ENCODE measurements at places on chromosomes 12 and 14.

DNA sequence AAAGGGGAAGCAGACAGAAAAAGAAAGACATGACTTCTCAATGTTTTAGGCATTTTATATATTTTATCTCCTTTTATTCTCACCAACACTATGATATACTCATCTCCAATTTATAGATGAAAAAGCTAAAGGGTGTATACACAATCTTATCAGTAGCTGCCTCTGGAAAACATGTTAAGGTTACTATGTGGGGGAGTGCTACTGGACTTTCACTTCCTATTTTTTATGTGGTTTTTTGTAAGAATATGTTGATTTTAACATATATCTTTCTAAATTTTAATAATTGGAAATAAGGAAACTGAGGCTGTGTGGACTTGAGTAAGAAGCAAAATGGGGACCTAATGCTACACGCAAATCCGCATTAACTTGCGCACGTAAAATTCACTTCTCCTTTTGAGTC lies 99.6 kb upstream of the PDE3A start:
- DNase-seq = no peak

DNA sequence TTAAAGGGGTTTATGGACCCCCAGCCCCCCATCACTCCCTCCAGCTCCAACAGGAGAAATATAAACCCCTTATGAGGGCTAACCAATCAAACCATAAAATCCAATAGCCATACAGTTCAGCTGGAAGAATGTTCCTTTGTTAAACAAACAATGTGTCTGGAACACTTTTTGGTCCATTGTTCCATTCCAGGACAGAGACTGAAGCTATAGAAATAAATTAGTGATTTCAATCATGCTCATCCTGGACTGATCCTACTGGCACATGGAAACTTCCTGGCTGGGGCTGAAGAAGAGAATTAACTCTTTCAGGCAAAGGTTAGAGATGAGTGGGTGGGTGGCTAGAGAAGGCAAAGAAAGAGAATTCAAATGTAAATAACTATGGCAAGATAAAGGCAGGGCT lies 63.4 kb downstream of the ANO2 start:
- no peak for DNase-seq

DNA sequence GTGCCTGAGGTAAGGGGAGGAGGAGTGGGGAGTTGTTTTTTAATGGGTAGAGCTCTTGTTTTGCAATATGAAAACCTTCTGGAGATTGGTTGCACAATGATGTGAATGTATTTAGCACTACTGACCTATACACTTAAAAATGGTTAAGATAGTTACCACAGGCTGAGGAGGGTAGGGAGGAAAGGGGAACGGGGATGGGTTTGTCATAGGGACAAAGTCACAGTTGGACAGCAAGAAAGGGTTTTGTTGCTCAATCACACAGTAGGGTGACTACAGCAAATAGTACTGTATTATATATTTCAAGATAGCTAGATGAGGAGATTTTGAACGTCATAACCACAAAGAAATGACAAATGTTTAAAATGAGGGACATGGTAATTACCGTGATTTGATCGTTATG lies 1562.4 kb downstream of the AACS start:
- no peak for DNase-seq

DNA sequence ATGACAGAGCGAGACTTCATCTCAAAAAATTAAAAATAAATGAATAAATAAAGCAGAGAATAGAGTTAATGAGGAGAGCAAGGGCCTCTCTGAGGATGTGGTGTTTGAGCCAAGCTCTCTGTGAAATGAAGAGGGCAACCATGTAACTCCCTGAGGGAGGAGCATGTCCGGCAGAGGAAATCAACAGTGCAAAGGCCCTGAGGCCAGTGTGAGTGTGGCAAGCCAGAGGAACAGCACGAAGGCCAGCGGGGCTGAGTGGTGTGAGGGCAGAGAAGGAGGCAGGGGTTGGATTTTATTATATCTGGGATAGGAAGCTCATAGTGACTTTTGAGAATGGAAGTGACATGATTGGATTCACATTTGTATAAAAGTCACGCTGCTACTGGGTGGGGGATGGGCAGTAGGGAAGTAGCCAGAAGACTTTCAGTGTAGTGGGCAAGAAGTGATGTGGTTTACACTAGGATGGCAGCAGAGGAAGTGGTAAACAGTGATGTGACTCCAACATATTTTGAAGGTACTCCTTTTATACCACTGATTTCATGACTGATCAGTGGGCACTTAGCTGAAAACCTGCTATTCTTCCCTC lies 10.3 kb upstream of the LRP1-AS start:
- no peak for DNase-seq

DNA sequence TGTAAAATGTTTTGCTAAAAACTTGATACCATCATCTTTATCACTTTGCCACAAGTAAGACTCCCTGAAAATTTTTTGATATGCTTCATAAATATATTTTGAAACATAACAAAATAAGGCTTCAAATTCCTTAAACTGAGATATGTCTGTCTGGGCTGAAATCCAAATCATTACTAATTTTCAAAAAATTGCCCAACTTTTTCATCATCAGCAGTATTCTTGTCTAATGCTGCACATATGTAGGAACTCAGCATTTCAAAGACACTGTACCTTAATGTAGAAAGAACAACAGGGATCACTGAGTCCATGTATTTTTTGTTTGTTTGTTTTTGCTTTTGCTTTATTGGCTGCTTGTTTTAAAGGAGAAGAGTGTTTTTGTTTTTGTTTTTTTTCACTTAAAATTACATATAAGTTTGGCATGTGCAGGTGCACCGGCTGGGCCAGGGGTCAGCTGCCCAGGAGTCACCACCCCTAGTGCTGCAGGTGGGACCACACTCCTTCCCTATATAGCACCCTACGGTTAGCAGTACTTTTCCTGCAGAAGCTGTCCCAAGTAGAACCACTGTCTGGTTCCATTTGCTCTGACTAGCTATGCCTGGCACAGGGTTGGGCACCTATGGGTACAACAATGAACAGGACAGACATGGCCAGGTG lies 231.2 kb downstream of the PIK3C2G start:
- DNase-seq = no peak

DNA sequence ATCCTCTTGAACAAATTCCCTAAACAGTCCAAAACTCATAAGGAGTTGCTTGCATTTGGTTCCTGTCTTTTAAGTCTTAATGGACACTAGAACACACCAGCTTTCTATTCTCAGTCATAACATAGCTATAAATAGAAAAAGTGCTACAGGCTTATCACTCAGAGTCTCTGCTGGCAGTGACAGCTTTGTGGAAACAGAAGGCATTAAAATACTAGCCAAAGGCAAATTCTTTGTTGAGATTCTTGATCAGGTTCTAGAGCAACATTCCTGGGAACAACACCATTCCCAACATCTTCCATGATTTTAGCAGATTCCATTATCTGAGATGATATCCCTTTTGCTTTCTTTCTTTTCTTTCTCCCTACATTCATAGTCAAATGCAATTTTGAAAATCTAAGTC lies 207.7 kb upstream of the PLEKHG7 start:
- no peak for DNase-seq

DNA sequence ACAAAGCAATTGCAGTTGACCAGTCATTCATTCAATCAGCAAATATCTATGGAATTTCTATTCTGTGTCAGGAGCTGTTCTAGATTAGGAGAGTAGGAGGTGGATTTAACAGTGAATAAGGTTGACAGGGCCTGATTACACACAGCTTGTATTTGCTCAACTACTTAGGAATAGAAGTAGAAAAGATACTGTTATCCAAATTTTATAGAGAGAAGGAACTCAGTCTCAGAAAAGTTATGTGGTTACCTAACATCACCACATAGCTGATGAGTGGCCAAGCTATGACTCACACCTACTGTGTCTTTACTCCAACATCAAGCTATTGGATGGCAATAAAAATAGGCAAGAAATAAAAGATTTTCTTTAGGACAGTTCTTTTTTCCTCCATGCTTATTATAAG lies 374.8 kb downstream of the RMST start:
- no peak for DNase-seq

GRCh38 chr14:100626614-100627013 lies 39.4 kb upstream of the BEGAIN start:
- no peak for DNase-seq

DNA sequence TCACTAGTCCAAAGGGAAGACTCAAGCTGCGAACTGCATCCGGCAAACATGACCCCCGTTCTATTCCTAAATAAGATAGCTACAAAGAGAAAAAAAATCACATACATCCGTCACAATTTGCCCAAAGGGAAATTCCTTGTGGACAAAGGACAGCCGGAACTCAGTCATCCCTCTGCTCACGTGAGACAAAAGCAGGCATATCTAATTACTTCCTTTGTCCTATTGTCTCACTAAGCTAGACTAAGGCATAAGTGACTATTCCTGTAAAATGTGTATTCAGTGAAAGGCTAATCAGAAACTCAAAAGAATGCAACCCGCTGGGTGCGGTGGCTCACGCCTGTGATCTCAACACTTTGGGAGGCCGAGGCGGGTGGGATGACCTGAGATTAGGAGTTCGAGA lies 27.2 kb upstream of the NINJ2 start:
- no peak for DNase-seq

GRCh38 chr12:52010152-52010622 lies 3.4 kb downstream of the TAMALIN start:
- DNase-seq = no peak

DNA sequence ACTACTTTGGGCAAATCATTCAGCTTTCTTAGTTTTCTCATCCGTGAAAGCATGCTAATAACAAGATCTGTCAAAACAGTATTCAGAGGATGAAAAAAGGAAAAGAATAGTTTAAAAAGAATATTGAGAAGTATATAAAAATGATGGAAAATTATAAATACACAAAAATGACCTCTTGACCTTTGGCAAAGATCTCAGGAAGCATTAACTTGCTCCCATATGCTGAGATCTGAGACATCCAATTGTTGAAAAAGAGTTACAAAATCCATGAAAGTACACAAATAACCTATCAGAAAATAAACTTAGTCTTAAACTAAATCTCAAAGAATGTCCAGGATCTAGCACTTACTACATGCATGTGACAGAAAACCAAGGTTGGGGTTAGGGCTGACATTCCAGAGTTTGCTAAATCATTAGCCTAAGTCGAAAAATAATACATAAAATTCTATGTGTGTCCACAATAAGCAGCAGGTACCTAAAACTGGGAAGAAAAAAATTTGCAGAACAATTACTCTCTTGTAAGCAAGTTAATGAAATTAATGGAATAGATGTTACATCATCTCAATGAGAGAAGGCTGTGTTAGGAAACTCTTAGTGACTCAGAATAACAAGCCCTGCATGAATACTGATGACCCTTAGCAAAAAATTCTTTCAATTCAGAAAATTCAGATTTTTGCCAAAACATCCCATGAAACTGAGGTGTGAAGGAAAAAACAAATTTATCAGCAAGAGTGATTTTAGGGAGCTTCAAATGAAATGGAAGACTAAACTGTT lies 3.4 kb downstream of the PAH start:
- DNase-seq = no peak

DNA sequence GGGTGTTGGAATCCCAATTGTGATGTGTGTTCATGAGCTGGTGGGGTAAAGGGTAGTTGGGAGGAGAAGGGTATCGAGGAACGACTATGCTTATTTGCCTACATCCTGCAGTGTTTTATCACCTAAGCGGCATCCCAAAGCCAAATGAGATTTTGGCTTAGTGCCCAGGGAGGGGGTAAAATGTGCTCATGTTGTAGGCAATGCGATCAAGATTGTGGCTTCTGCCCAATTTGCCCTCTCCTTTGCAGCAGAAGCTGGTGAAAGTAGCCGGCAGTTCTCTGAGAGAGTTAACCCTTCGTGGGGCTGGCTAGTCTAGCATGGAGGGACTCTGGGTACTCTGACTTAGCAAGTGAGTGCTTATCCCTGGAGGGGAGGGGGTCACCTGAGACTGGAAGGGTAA lies 753 bp downstream of the RPH3A start:
- DNase-seq = no peak

DNA sequence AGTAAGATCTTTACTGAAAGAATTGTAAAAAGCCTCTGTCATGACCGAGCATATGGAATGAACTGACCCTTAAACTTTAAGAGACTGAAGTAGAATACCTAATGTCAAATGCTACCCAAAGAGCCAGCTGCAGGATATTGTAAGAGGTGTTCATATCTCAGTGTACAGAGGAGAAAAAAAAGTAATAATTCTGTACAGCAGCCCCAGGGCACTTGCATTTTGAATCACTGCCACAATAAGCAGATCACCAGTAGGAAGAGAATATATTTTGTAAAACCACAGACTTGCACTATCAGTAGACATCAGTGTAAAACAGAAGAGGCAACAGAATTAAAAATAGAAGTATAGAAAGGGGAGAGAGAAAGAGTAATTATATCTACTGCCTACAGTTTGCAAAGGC lies 162.6 kb downstream of the PPFIA2 start:
- no peak for DNase-seq

DNA sequence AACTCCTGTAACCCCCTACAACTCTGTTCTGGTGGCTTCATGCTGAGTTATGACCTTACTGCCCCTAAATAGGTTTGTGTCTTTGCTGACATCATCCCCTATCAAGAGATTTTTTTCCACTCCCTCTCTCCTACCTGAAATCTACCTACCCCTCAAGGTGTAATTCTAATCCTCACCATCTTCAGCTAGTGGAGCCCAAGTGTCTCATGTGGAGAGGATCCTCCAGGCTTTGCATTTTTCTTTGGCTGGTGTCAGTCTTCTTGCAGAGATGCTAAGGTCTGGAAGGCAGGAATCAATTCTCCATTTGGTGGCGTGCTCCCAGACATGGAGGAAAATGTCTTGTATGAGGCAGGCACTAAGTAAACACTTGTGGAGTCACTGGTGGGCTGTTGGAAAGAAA lies 74.8 kb upstream of the PRMT8 start:
- no peak for DNase-seq

- DNase-seq = no peak
Measured at GRCh38 chr14:74518221-74518620, 24.7 kb downstream of the ISCA2 start.

- no peak for DNase-seq
Measured at GRCh38 chr12:46364777-46365580, 7.6 kb downstream of the SLC38A2 start.

DNA sequence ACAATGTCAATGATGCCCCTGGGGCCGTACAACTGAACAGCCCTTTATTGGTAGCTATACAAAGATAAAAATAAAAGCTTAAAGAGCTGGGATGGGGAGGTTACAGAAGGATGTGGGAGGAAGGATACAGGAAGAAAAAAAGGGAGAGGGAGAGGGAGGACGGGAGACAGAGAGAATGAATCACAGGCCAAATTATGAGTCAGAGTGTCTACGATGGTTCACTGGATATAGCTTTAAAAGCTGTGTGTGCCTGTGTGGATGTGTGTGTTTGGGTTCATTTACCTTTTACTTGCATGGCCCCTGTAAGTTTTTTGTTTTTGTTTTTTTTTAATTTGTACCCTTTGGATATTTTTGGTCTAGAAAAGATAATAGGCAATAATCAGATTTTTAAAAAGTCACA lies 111.9 kb downstream of the CCDC60 start:
- no peak for DNase-seq

GRCh38 chr12:105920161-105920684 lies 218.5 kb downstream of the NUAK1 start:
- DNase-seq = no peak

DNA sequence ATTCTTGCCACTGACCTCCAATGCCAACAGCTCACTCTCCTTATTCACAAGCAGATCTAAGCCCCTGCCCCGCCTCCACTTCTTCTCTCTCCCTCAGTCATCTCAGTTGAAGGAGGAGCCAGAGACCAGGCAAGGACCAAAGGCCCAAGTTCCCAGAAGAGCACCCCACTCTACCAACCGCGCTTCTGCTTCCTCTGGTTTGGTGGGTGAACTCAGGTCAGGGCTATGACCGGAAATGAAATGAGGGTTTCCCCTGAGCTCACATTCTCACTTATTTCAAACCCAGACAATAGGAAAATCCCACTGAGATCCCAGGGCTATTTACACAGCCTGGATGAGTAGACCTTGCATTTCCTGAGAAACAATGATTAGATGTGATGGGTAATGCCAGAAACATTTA lies 9.9 kb downstream of the DPF3 start:
- no peak for DNase-seq

Measured in stimulated activated CD8-positive, alpha-beta memory T cell treated with anti-CD3 and anti-CD28 coated beads, Interleukin-2, amount 100 ng/mL, for 48 hours (primary cell).